Stimulated activated naive CD8-positive, alpha-beta T cell treated with anti-CD3 and anti-CD28 coated beads, Interleukin-15, Interleukin-2, amounts not matched to agents 100 U/mL and 50 U/mL, for 24 hours (primary cell): ENCODE measurements at places on chromosomes 12 and 14.

DNA sequence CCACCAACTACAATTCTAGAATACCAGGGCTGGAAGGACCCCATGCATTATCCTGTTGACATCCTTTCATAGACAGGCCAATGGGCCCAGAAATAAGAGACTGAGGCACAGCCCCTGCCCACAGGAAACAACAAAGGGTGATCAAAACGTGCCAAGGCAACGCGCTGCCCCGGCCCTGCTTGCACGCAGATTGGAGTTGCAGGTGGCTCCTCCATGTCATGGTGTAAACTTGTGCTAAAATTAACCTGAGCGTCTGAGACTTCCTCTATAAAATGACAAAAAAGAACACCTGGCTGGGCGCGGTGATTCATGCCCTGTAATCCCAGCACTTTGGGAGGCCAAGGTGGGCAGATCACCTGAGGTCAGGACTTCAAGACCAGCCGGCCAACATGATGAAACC, 30.1 kb downstream of the SPRING1 start:
- no peak for DNase-seq

DNA sequence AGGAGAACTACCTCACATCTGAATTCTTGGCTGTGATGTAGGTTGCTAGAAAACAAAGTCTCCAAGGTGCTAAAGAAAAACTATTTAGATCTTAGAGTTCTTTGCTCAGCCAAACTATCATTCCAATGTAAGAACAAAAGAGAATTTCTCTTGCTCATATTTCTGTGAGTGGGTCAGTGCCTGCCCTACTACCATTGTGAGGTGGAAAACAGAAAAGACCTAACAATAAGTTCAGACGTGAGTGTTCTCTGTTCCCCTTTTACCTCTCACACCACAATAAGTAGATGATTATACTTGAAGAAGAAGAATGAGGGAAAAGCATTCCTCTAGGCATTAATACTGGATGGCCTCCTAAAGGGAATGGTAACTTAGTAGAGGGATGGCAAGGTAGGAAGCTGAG, 187.4 kb upstream of the KITLG start:
- DNase-seq, result no peak

GRCh38 chr12:95681210-95681765, 109.3 kb downstream of the NTN4 start:
- DNase-seq, result no peak

DNA sequence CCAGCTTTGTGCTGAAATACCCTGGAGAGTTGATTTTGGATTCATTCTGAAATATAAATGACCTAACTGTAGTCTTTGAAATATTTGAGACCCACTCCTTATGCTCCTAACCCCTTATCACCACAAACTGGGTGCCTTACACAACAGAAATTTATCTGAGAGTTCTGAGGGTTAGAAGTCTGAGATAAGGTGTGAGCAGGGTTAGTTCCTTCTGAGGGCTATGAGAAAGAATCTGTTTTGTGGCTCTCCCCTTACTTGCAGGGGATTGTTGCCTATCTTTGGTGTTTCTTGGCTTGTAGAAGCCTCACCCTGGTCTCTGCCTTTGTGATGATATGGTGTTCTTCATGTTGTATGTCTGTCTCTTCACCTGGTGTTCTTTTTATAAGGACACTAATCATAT, 91.7 kb downstream of the DERA start:
- DNase-seq, result no peak

DNA sequence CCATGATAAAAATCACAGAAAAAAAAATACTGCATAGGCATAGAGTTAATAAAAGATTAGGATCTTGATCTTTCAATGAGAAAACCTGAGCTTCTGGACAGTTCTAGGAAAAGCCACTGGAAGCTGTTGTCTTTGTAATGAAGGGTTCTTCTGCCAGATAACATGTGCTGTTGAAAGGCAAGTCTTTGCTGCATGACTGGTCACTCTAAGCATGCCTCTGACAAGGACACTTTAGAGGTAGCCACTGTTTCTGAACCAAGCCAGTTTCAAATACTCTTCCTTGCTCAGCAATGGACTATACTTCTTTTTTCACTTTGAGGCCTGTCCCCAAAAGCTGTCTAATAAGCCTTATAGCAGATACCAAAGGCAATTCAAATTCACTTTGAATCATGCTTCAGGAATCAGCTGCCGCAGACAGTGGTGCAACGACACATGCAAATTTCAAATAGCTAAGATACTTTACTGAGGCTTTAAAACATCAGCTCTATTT, 70.2 kb downstream of the BTG1 start:
- no peak for DNase-seq

DNA sequence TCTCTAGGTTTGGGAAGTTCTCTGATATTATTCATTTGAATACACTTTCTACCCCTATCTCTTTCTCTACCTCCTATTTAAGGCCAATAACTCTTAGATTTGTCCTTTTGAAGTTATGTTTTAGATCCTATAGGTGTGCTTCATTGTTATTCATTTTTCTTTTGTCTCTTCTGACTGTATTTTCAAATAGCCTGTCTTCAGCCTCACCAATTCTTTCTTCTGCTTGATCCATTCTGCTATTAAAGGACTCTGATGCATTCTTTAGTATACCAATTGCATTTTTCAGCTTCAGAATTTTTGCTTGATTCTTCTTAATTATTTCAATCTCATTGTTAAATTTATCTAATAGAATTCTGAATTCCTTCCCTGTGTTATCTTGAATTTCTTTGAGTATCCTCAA, 199.2 kb downstream of the CRADD start:
- no peak for DNase-seq

GRCh38 chr14:102189874-102190273, 50.2 kb downstream of the WDR20 start:
- no peak for DNase-seq

DNA sequence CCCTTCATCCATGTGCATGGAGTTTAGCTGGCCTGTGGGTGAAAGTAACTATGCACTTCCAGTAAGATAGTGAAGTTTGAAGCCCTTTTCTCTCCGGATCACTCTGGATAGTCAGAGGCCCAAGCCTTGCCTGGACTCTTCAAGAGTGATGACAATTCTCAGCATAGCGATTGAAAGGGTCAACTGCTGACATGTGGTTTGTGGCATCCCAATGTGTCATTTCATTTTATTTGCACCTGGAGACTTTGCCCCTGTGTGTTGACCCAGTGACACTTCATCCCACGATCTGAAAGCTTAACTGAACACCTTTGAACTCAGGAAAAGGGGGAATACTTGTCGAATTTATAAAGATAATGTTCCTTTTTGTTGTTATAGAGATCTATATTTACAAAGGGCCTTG, 711.9 kb upstream of the TMEM132C start:
- DNase-seq, result no peak

DNA sequence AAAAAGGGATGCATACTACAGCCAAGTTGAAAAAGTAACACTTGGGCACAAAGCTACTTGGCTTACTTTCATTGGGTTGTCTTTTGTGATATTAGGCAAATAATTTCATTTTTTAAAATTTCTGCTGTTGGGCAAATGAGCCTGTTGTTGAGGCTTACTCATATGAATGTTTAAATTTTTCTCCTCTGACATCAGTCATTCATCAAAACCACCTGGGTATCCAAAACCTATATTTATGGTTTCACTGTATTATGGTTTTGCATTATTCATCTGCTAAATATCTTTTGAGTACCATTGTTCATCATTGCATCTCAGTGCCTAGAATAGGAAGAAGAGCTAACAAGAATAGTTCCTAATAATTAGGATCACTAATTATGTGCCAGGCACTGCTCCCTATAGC, 28.1 kb downstream of the DYRK2 start:
- DNase-seq, result no peak

DNA sequence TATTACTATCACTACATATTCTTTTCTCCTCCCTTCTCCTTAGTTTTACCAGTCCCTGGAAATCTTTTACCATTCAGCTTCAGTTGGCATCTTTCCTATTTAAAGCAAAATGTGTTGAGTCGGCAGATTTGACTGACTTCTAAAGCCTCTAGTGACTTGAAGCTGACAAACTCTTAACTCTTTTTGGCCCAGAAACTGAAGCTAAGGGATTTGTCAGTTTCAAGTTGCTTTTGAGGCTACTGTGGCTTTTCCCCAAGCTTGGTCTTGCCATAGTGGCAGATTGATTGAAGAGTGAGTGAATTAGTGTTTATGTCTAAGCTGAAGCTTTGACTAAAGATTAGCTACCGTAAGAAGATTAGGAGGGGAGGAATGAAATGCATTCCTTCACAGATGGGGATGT, 104.0 kb downstream of the ETNK1 start:
- DNase-seq, result no peak

DNA sequence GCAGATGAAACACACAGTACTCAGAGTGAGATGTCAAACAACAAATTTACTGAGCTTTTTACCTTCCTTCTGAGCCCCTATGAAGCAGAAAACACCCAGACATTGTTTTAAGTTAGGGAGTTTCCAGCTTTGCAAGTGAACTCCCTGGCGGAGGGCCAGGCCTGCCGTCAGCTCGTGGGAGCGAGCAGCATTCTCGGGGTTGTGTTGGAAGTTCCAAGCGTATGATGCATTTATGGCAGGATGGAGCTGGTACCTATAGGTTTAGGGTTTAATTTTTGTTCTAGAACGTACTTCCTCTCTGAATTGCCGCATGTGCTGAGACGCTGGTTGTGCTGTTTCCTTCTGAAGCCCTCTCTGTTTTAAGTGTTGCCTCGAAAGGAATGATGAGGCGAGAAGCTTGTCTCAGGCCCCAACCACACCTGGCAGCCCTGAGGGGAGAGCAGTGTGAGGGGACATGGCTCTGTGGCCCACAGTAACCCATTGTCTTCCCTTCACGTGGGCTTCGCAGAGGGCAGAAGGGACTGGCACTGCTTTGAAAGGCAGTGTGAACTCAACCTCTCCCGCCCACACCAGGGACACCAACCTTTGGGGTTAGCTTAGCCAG, 76.6 kb downstream of the SSPN start:
- DNase-seq, result peak; percentile 30

DNA sequence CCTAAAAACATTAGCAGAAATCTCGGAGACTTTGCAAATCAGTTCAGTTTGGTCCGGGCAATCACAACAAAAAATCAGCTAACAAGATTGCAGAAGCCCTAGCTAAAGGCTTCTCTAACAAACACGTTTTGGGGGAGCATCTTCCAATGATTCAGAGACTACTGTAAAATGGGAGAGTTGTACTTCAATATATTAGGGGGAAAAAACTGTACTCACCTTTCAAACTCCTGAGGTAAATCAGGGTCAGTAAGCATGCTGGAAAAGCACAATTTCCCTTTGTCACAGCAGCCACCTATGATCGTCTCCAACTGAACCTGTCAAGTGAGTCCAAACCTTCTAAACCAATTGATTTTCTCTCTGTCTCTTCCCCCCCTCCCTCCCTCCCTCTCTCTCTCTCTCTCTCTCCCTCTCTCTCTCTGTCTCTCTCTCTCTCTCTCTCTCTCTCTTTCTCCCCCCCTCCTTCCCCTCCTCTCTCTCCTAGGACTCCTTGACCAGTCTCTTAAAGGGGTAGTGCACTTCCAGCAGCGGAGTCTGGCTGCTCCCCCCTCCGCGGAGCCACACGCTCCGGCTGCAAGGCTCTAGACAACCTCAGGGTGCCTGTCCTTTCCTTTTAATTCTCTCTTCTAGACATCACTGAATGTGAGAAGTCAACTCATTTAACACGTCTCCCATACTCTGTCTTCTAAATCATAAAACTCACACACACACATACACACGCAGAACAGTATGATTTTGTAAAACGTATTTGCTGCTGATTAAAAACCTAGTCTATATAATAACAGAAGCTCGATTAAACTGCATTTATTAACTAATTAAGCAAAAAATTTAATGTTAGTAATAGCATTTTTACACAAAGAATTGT, at the start of gene SOX5:
SOX5 (minus strand) TSS at position 323 of the 862 bp plus-strand sequence; CDS start at position 254, 69 bp downstream.
- DNase-seq, result no peak

GRCh38 chr12:121827351-121828099, 23.7 kb downstream of the SETD1B start:
- DNase-seq, result no peak

- DNase-seq, result no peak
These were observed 75.5 kb upstream of the CPSF6 start for GRCh38 chr12:69163681-69164362.

- no peak for DNase-seq
These were observed 12.4 kb downstream of the LUM start for GRCh38 chr12:91098941-91099340.

DNA sequence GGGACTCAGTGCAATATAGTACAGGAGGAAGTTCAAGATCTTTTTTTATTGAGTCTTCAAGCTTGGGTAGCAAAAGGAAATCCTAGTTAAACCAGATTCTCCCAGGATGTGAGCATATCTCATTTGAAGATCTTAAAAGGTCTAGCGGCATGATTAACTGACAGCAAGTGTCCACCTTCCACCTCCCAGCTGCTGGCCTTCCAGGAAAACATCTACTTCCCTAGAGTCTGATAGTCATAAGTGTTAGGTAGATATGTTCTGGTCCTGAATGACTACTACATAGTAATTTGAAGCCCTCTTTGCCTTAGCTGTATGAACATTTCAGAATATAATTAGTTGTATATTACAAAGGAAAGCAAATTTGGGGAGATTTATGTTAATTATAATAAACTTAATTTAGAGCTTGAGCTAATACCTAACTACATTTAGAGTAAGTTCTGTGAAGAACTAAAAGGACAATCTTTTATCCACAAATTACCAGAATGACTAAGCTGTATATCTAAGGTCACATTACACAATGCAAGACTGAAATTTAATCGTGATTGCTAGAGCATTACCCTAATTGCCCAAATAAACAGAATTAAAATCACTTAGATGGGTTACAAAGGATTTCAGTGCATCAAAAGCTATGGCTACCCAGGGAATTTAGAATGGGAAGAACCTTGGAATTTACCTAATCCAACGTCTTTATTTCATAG, 9.9 kb downstream of the LGR5 start:
- no peak for DNase-seq

DNA sequence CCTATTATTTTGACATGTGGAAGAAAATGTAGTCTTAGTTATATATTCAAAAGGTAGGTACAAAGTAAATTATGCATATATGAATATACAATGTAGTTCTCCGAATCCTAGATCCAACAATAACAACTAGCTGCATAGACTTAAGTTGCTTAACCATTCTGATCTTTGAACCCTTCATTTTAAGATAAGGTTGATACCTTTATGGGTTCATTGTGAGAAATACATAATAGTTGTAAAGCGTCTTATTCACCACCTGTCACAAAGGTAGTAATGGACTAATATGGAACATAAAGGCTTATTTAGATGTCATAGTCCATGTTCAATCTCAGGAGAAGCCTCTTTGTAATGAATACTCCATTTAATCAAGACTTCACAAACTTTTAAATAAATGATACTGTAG, 263.6 kb downstream of the TMTC2 start:
- DNase-seq, result no peak

GRCh38 chr12:92446083-92446460, 256.7 kb upstream of the PLEKHG7 start:
- no peak for DNase-seq

- no peak for DNase-seq
These were observed 677.8 kb downstream of the BCL11B start for GRCh38 chr14:98594156-98594555.

DNA sequence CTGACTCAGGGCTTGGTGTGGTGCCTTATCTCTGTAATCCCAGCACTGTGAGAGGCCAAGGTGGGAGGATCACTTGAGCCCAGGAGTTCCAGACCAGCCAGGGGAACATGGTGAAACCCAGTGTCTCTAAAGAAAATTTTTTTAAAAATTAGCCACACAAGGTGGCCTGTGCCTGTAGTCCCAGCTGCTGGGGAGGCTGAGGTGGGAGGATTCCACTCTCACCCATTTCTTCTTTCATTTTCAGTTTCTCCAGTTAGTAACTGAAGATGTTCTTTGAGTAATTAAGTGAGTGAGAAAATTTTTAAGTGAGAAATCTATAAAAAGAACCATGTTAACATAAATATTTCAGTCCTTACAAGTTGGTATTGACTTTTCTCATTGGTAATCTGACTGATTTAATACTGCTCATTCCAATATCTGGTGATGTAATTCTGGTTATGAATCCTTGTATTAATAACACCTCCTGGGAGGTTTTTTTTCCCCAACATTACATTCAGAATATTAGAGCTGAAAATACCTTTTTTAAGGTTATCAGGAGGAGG, 6.1 kb downstream of the METTL3 start:
- no peak for DNase-seq
